ENCODE measurements at places on chromosomes 1 and 21.

DNA sequence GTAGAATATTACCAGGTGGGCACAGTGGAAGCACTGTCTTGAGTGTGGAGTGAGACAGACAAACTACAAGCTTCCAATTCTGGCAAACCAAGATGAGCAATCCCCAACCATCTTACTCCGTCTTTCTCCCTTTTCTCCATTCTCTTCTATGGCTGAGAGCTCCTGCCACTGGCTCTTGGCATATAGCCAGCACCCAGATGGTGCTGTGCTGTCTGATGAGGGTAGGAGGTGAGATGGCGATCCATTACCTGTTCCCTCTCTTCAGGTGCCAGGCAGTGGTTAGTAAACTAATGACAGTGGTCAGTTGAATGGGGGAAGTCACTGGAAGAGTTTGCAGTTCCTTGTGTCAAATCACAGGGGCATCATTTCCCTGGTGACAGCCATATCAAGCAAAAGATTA is 108.4 kb downstream of the FNBP1L start:
- DNase-seq = peak; percentile 22

- DNase-seq = peak; percentile 26
These were observed 8.2 kb downstream of the TNN start for GRCh38 chr1:175075572-175076568.

DNA sequence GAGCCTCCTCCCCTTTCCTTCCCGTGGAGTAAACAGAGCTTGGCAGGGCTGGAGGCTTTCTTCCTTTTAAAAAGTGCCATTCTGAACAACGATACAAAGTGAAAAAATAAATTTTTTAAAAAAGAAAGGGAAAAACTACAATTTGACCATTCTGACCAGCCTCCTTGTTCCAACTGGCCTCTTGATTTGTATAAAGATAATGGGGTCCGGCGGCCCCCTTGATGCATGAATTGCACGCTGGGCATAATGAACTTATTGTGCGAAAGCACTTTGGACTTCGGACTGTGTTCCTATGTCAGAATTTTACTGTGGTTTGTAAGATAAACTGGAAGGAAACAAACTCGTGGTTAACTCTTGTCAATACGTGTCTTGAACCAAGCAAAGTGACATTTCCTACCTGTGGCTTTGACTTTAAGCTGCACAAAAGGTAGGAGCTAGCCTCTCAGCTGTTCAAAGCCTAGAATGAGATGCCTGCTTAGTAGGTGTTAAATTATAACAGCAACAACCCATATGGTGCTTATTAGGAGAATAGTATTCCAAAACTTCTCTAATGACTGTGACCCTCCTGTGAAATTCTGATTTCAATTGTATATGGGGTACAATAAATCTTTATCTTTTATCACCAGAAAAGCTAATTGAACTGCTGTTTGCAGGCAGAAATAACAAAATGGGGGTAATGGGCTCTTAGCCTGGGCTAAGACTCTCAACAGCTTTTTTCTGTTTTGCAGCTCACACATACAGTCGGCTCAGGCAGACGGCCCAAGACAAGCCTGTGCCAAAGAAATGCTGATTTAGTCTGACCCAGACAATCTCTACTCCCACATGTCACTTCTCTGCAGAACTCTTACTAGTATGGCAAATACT is 9.3 kb downstream of the IRF2BP2 start:
- no peak for DNase-seq

- peak; percentile 41 for DNase-seq
These were observed 1.4 kb upstream of the VAMP4 start for GRCh38 chr1:171743081-171743870.

GRCh38 chr1:80211691-80212380 is 1205.3 kb upstream of the ADGRL4 start:
- no peak for DNase-seq

- DNase-seq = no peak
These were observed 38.7 kb downstream of the TRIM62 start for GRCh38 chr1:33143176-33143575.
